Right forelimb (tissue), 1 donor: ENCODE measurements at places on chromosomes 7 and 10.
A peak's percentile ranks its signal among the peaks of the same experiment; 100 is the strongest.

GRCh38 chr7:41816111-41816510 is 113.2 kb upstream of the INHBA start:
- no peak for DNase-seq

GRCh38 chr10:127896590-127896989 is 3.8 kb upstream of the CLRN3 start:
- no peak for DNase-seq

- no peak for DNase-seq
These were observed at the start of gene PFKP for GRCh38 chr10:3067118-3067858. Gene PFKP, plus strand, starts transcription at chr10:3067548. Its CDS starts 48 bp downstream, at chr10:3067596.

DNA sequence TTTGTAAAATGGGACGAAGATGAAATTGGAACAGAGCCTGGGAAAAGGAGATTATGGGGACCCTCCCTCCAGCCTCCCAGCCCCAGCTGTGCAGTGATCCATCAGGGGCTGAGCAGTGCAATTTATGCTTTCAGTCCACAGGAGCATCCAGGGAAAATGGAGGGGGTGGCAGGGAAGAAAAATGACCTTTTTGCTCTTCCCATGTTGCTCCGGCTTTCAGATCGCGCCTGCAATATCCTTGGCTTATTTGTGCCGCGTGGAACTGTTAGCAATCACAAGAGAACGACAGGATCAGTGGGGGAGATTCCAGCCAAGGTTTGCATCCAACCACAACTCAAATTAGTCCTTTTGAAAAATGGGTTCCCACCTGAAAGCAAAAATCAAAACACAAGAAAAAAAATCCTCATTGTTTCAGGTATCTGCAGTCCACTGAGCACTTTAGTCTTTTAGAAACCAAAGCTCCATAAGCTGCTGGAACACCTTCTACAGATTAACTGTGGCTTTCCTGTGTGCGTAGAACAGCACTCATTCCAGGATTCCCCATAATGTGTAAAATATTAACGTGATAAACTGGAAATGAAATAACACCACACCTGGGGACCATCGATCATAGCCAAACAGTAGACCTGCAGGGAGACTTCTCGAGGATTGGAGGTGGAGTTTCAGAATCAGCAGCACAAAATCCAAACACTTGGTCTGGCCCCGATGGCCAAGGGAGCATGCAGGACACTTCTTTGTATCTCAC is 30.7 kb upstream of the SFMBT2 start:
- no peak for DNase-seq

GRCh38 chr7:70383066-70383782 is 748.7 kb upstream of the GALNT17 start:
- no peak for DNase-seq

GRCh38 chr7:148515237-148515636 is 75.3 kb upstream of the C7orf33 start:
- DNase-seq, result no peak

GRCh38 chr7:131826960-131827359 is 270.5 kb upstream of the PODXL start:
- DNase-seq, result no peak

GRCh38 chr7:100394077-100394476 is 20.8 kb downstream of the PILRA start:
- no peak for DNase-seq

DNA sequence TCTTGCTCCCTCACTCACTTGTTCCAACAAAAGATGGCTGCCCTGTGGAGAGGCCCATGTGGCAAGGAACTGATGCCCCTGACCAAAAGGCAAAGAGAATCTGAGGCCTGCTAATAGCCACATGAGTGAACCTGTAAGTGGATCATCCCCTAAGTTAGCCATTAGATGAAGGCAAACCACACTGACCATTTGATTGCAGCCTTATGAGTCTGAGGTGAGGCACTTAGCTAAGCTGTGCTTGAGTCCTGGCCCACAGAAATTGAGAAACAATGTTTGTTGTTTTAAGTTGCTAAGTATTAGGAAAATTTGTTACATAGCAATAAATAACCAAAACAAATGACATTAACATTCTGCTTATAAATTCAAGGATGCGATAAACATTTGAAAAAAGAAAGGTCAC is 100.1 kb upstream of the BET1 start:
- no peak for DNase-seq

- no peak for DNase-seq
These were observed 29.4 kb downstream of the COL1A2 start for GRCh38 chr7:94423863-94424735.

GRCh38 chr7:9958486-9958885 is 1015.2 kb upstream of the PHF14 start:
- no peak for DNase-seq

DNA sequence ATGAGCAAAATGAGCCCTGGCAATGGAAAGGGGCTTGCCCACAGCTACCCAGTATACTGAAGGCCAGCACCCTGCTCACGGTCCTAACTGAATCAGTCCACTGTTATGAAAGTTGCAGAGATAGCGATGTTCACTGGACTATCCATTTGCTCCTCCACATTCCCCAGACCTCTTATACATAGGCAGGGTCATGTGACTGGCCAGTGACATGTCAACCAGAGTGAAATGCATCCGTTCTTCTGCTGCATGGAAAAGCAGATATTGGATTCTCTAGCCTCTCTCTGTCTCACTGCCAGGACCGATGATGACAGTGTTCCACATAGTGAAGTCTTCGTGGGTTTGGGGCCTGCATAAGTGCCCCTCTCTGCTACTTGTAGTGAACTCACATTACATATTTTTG is 503.4 kb downstream of the RPS24 start:
- DNase-seq, result peak; percentile 37

DNA sequence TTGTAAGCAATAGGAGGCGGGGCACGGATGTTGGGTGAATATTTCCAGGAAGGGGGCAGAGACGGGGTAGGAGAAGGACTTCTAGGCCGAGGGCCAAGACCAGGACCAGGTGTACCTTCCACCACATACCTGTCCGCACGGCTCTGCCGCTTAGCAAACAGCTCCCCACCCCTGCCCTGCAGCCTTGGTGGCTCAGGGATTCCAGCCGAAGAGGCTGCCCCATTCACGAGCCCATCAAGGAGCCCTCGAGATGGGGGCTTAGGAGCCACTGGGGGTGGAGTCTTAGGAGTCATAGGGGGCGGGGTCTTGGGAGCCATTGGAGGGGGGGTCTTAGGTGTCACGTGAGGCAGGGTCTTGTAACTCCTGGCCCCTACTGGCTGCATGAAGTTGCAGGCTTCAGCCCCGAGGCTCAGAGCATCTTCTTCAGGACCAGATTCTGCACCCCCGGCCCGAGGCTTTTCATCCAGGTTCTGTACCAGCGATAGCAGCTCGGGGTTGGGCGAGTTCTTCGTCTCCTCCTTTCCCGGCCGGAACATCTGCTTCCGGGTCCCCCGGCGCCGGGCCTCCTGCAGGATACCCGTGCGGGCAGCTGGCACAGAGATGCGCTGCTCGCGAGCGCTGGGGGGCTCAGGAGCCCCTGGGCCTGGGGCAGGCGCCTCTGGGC is 6.1 kb upstream of the MYOZ1 start:
- DNase-seq, result peak; percentile 80

- DNase-seq, result no peak
These were observed 334.6 kb downstream of the PTPRN2 start for GRCh38 chr7:158252837-158253669.

- DNase-seq, result no peak
These were observed 80.1 kb downstream of the THSD7A start for GRCh38 chr7:11751807-11752389.

GRCh38 chr7:22806752-22807151 is 15.9 kb downstream of the TOMM7 start:
- no peak for DNase-seq

GRCh38 chr7:104862719-104863118 is 151.3 kb upstream of the KMT2E start:
- no peak for DNase-seq

GRCh38 chr10:26468700-26469099 is 30.6 kb downstream of the APBB1IP start:
- no peak for DNase-seq

- DNase-seq, result no peak
These were observed 115.6 kb downstream of the CDH23 start for GRCh38 chr10:71512312-71512711.

DNA sequence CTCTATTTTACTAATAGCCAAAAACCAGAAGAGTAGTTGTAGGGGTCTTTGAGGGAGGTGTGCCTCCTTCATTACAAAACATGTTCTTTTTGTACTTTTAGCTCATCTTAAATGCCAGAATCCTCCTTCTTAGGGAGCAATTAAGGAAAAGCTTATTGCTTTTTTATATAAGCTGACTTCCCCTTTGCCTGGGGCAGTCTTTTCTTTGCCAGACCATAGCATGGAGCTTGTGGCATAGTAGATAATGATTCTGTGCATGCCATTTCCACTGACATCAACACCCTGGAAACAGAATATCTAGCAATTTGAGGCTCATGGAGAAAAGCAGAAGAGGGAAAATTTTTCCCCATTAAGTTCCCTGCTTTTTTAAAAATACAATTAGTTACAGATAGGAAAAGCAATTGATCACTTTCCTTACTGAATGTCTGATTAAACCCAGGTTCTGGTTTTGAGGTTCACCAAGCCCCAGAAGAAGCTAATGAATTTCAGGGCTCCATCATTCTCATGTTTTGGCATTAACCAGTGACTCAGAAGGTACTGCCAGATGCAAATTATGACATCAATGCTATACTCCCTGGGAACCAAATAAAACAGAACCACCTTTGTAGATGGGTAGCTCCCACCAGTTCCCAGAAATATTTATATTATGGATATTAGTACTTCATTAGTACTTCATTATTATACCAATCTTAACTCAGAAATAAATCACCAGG is 410.6 kb downstream of the KCNMA1 start:
- DNase-seq, result no peak

DNA sequence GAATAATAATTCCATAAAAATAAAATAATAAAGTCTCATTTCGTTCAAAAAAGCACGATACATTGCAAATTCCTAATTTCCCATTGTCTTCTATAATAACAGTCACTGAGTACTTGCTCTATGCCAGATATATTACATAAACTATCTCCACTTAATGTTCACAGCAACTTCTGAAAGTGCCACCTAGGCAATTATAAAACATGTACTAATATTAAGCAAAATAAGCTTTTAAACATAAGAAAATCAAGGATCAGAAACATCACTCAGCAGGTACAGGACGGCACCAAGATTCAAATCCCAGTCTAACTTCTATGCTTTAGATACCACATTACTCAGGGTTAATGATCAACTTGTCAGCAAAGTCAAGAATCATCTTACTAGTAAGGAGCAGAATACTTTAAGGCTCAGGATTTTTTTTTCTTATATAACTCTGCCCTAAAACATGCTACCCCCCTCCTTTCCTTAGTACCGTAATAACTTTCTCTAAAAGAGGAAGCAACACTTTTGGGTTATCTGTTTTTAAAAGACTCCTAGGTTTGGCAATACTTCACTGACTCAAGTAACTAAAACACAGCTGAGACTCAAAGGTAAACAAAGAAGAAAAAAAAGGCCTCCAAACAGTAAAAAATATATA is 51.3 kb downstream of the USP6NL start:
- DNase-seq, result no peak

GRCh38 chr7:3175285-3175902 is 125.7 kb upstream of the SDK1 start:
- no peak for DNase-seq

GRCh38 chr7:141301544-141301943 is 227.7 kb downstream of the TMEM178B start:
- DNase-seq, result no peak

DNA sequence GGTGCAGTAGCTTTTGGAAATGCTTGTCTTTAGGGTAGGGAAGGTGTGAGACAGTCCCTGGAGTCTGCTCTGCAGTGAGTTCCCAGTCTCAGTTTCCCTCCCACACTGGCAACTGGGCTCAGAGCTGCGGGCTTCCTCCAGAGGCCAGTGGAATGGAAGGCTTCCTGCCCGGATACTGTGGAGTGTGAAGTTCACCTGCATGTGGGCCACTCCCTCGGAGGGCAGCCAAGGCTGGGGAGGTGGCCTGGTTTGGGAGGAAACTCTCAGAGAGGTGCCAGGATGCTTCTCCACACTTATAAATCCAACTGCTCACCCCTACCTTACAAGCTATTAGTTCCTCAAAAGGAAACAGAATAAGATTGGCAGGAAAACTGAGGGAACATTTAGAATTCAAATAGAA is 18.1 kb upstream of the UBE2H start:
- no peak for DNase-seq

GRCh38 chr10:125169915-125170314 is 9.6 kb upstream of the CTBP2 start:
- no peak for DNase-seq

- DNase-seq, result no peak
These were observed 42.0 kb downstream of the MYL10 start for GRCh38 chr7:101586906-101587677.

- DNase-seq, result no peak
These were observed 5.1 kb upstream of the ADAM8 start for GRCh38 chr10:133281628-133282372.

- no peak for DNase-seq
These were observed 13.6 kb upstream of the LIPM start for GRCh38 chr10:88788924-88789323.
